SK-MEL-5 (cell line): ENCODE measurements at places on chromosomes 6 and 20.

GRCh38 chr20:21705575-21706260 is at the start of gene PAX1:
Gene PAX1 (plus strand): TSS chr20:21705664. CDS start chr20:21705713, 49 bp downstream.
- DNase-seq: no peak

DNA sequence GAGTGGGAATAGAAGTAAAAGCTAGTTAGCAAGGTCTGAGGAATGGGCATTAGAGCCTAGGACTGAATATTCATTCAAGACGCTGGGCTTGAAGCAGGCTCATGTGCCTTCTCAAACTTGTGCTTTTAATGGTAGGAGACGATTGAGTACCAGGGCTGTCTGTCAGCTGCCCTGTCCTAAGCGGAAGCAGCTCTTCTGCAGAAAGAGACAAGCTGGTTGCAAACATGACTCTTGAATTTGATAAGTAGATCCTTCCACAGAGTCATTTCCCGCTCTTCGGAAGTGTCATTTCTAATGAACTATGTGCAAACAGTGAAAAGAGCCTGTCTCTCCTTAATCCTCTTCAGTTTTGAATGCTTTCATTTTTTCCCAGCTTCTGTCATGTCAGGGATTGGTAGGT is 176.4 kb downstream of the TFAP2B start:
- DNase-seq: no peak

DNA sequence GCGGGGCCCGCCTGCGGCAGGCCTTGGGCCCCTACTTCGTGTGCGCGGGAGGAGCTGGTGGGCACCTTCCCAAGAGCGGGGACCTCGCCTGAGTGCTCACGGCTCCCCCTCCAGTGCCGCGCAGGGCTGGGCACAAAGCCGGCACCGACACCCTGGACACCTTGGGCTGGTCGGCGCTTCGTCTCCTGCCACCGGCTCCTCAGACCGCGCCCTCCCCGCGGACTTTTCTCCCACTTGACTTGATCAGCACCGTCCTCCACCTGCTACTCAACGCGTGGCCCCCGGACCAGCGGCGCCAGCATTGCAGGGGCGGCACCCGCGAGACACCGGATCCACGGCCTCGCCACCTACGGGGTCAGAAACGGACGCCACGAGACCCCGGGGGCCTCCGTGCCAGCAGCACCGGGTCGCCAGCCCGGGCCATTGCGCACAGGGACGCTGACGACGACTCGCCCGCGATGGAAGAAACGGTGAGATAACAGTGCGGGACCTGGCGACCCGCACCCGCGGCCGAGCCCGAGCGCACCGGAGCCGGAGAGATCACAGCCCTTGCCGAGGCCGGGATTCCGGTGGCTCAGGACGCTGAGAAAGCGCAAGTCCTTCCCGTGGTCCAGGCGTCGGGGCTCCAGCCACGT is 154.2 kb downstream of the DLL1 start:
- DNase-seq: no peak

GRCh38 chr6:47129129-47129528 is 87.0 kb upstream of the ADGRF1 start:
- no peak for DNase-seq
